CMK (cell line): ENCODE measurements at places on chromosomes 3 and 15.
A peak's percentile ranks its signal among the peaks of the same experiment; 100 is the strongest.

DNA sequence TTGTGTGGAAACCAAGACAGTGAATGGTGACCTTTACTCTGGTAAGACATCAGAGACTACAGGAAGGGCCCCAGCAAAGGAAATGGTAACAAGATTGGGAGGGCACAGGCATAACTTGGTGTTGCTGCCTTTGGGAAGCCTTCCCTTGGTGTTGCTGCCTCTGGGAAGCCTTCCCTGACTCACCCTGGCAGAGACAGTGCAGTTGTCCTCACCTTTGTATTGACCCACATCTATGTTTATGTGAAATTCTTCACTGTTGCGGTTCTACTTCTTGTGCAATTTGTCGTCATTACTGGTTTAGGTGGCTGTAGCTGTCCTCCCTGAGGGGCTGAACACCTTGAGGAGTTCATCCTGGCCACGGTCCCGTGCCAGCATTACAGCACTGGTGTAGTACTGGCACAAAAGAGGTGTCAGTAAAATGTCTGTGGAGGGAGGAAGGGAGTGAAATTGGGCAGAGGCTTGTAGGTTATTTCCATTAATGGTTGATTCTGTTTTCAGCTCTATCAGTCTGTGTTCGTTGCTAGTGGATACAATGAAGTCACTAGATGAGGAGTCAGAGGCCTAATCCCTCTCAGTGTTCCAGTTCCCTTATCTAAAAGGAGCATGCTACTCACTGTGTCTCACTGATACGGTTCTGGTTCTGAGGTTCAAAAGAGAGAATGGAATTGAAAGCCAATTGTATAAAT, 21.6 kb downstream of the IFT122 start:
- peak; percentile 29 for DNase-seq

DNA sequence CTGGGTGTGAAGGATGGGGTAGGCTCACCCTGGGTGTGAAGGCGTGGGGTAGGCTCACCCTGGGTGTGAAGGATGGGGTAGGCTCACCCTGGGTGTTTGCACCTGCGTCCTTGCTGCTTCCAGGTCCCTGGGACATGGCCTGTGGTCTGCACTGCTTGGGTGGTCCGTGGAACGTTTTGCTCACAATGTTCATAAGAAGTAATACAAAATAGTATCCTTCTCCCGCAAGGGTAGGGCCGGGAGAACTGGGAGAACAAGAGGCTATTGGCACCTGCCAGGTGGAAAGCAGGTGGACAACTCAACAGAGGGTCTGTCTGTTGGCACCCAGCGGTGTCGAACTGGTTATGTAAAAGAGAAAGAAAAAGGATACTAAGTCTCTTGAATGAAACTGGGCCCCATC, 17.0 kb upstream of the PCSK6 start:
- DNase-seq = no peak

DNA sequence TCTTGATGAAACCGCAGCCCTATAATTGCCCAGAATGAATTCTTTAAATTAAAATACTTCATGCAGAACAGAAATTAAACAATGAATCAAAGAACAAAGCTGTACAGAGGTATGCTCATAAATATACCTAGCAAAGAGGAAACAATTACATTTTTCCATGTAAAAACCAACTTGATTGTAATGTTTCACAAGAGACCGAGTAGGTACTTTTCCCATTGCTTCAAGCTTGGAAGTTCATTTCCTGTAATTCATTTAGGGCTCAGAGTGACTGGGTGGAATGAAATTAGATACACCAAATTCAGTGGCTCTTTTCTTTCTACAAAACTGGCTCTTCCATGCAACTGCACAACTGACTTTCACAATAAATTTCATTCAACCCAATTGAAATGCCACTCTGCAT, 51.4 kb downstream of the FHIT start:
- no peak for DNase-seq

DNA sequence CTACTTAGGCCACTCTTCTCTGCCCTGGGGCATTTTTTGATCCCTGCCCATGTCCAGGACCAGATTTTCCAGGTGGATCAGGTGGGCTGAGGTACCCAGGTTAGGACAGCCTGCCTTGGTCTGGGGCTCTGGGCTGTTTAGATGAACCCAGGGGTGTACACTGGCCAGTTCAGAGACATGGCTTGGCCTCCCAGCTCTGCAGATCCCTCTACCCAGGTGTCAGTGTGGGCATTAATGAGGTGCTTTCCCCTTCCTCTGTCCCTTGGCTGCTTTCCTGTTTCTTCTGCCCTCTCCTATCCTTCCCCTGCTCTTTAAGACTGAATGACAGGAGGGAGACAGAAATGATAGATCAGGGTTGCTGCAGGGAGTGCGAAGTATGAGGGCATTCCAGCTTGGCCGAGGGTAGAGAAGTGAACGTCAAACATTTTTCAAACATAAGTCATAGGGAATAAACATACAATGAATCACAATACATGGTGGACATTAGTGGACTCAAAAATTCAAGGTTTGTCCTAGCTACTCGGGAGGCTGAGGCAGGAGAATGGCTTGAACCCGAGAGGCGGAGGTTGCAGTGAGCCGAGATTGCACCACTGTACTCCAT, 30.5 kb downstream of the RTP1 start:
- no peak for DNase-seq

DNA sequence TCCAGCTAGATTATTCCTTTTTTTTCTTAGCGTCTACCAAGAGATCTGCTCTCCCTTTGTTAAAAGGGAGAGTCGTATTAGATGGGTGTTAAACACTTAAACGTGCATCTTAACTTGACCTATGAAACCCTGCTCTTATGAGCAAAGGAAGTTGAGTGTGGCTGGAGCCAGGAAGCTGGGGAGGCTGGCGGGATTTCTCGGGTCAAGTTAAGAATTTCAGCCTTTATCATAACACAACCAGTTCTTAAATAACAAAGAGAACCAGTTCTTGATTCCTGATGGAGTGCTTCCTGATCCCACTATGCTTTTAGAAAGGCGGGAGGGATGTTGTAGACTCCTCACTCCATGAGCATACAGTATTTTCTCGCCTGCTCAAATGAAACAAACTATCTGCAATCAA, 215.1 kb downstream of the ITPR1 start:
- no peak for DNase-seq

- DNase-seq = no peak
Observed at GRCh38 chr15:62453981-62454380, 288.9 kb upstream of the C2CD4B start.

GRCh38 chr3:134600206-134600605, 50.6 kb downstream of the KY start:
- no peak for DNase-seq

DNA sequence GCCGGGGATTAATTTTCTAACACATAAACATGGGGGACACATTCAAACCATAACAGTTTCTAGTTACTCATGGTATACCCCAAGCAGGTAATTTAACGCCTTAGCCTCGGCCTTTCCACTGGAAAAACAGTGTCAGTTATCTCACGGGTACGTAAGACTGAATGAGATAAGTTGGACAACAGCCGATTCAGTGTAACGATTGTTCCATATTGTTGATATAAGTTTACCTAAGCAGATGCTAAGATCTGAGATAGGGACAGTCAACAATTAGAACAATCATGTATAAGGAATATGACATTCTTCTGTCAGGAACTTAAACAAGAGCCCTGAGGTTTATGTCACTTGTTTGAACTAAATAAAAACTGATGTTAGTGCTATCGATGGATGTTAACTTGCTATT, 130.8 kb downstream of the GHSR start:
- DNase-seq = no peak

- no peak for DNase-seq
Observed at GRCh38 chr3:44342176-44342790, 3.7 kb downstream of the TCAIM start.

- DNase-seq = no peak
Observed at GRCh38 chr15:100689131-100689899, 86.9 kb downstream of the ASB7 start.
